ENCODE measurements at places on chromosomes 1 and 21.

- DNase-seq, result no peak
Measured at GRCh38 chr1:228810878-228811711, 75.8 kb downstream of the RHOU start.

GRCh38 chr1:230563591-230563990 is 78.7 kb upstream of the COG2 start:
- DNase-seq, result no peak

- no peak for DNase-seq
Measured at GRCh38 chr1:33719771-33720670, 143.9 kb upstream of the HMGB4 start.

GRCh38 chr1:204074274-204075138 is 1.6 kb downstream of the SOX13 start:
- peak; percentile 41 for DNase-seq

- DNase-seq, result peak; percentile 84
Measured at GRCh38 chr1:9181176-9181906, 52.4 kb upstream of the GPR157 start.

DNA sequence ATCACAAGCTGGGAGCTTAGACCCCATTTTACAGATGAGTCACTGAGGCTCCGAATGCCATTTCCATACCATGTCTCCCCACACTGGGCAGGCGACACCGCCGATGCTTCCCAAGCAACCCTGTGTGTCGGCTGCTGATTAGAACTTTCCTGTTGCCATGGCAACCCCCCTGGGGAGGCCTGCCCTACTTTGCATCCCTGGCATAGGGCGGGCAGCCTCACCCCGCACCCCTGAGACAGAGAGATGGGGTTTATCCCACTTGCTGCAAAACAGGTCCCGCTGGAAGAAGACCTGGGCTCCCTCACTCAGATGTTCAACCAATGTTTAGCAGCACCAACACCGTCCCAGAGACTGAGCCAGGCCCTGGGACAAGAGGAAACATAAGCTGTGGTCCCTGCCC is 81.5 kb downstream of the CAMK2N1 start:
- DNase-seq, result no peak

DNA sequence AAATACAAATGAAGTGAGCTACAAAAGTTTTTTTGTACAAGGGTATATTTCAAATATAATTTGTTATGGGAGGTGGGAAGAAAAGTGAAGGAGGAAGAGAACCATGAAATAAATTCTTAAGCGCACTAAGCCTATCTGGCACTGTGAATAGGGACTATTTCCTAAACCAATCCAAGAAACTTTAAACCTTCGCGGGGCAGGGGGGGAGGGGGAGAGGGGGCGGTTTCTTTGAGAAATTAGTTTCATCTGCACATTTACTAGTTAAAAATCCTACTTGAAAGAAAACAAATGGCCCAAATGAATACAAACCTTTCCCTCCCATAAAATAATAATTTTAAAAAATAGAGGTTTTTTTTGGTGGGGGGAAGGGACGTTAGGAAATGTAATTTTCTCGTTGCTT is 364 bp downstream of the GOLPH3L start:
- peak; percentile 4 for DNase-seq

DNA sequence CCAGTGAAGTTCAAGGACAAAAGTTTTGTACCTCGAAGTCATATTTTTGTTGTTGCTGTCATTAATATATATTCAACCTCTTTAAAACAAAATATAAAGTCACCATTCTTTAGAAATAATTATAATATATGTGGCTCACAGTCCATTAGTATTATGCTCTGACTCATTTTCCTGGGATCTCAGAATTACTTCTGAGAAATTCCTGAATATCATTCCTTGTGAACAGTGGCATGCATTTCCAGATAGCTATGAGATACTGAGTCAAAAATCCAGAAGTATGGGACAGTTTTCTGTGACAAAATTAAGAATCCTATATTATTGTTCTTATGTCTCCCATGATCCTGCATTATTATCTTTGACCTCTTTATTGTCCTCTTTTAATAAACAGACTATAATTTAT is 13.8 kb upstream of the RGS21 start:
- no peak for DNase-seq

DNA sequence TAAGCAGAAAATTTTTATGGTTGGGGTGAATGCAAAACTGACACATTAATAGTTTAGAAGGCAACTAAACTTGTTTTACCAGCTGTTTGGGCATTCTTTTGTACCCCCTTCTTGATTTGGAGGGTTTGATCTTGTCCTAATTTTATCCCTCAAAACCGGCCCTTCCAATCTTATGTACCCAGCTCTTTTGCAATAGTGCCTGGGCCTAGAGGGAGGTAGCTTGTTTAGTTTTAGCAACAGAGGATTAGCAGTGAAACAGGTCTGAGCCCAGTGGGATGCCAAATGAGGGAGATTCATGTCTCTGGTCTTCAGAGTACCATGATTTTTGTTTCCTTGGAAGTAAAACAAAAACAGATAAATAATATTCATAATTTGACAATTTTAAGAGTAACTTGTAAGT is 45.1 kb downstream of the CRP start:
- DNase-seq, result no peak

DNA sequence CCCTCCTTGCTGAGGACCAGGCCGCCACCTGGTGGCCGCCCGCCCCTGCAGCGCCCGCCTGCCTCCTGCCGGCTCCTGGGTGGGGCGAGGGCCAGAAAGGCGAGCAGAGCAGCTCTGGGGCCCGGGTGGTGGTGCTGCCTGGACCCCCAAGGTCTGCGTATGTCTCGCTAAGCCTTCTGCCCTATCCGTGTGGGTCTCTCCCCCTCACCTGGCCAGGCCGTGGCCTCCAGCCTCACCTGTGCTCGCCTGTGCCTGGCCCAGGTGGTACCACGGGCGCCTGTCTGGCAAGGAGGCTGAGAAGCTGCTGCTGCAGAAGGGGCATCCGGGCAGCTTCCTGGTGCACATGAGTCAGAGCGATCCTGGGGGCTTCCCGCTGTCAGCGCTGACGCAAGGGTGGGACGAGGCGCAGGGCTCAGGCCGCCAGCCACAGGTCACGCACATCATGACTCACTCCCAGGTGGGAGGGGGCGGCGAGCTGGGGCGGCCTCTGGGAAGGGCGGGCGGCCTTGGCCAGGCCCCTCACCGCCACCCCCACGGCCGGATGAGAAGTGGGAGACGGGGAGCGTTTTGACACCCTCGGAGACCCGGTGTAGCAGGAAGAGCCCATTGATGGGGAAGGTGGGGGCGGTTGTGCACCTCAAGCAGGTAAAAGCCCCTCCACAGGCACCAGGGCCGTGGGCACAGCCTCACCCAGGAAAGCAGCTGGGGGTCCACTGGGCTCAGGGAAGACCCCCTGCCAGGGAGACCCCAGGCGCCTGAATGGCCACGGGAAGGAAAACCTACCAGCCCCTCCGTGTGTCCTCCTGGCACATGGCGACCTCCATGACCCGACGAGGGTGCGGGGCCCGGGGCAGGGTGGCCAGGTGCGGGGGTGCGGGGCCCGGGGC is 9.9 kb downstream of the RNF223 start:
- DNase-seq, result peak; percentile 70

- no peak for DNase-seq
Measured at GRCh38 chr1:9871707-9872425, 38.2 kb downstream of the CTNNBIP1 start.

- DNase-seq, result peak; percentile 21
Measured at GRCh38 chr1:114756949-114757454, 782 bp downstream of the CSDE1 start.

DNA sequence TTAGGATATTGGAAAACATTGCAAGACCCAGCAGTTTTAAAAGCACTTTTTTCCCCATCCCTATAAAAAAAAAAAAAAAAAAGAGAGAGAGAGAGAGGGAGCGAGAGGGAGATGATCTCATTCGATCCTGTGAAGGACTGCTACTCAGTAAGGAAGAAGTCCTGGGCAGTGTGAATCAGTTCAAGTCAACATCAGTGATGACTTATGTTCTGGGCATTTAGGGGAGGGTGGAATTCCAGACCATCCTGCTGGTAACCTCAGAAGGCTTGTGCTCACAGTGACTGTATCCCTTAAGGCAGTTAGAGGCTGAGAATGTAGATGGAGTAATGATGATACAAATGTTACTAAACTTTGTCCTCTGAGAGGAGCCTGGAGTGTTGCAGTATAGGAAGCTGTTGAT is 151.4 kb downstream of the TGFB2 start:
- peak; percentile 85 for DNase-seq

DNA sequence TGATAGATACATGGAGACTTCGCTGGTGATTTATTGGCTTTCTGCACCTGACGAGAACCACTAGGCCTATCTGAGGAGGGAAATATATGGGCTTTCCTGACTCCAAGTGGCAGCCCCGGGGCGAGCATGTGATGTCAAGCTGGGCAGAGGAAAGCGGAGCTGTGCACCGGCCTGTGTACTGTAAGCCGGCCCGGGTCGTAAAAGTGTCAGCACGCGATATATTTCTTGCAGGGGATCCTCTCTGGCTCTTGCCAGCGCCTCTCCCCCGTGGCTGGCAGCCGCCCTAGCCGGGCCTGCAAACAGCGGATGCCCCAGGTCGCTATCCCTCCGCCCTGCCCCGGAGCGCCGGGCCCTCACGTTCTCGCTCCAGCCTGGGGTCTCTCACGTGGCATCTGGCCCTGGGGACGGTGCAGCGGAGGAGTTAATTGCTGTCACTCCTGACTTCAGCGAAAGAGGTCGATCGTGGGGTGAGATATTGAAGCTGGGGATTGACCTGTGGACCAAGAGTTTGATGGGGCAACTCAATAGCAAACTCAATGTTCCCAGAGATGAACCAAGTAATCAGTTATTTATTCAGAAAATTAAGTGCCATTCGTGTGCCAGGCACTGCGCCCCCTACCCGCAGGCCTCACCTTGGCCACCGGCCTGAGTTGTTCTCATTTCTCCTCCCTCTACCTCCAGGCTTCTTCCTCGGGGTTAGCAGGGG is 41.0 kb upstream of the HAO2 start:
- DNase-seq, result peak; percentile 30

- DNase-seq, result no peak
Measured at GRCh38 chr1:82795508-82796149, 994.9 kb downstream of the ADGRL2 start.

- no peak for DNase-seq
Measured at GRCh38 chr1:213484333-213484732, 433.3 kb downstream of the RPS6KC1 start.

- DNase-seq, result no peak
Measured at GRCh38 chr1:21749109-21749508, 33.8 kb downstream of the USP48 start.

DNA sequence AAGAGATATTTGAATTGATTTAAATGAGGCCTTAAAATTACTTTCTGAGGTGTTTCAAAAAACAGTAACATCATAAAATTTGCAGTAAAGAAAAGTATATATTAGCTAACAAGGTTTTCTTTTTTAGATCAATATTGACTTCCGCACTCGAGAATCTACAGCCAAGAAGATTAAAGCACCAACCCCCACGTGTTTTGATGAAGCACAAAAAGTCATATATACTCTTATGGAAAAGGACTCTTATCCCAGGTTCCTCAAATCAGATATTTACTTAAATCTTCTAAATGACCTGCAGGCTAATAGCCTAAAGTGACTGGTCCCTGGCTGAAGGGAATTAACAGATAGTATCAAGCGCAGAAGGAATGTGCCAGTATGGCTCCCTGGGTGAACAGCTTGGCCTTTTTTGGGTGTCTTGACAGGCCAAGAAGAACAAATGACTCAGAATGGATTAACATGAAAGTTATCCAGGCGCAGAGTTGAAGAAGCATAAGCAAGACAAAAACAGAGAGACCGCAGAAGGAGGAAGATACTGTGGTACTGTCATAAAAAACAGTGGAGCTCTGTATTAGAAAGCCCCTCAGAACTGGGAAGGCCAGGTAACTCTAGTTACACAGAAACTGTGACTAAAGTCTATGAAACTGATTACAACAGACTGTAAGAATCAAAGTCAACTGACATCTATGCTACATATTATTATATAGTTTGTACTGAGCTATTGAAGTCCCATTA is 3.6 kb downstream of the RGS1 start:
- DNase-seq, result no peak

DNA sequence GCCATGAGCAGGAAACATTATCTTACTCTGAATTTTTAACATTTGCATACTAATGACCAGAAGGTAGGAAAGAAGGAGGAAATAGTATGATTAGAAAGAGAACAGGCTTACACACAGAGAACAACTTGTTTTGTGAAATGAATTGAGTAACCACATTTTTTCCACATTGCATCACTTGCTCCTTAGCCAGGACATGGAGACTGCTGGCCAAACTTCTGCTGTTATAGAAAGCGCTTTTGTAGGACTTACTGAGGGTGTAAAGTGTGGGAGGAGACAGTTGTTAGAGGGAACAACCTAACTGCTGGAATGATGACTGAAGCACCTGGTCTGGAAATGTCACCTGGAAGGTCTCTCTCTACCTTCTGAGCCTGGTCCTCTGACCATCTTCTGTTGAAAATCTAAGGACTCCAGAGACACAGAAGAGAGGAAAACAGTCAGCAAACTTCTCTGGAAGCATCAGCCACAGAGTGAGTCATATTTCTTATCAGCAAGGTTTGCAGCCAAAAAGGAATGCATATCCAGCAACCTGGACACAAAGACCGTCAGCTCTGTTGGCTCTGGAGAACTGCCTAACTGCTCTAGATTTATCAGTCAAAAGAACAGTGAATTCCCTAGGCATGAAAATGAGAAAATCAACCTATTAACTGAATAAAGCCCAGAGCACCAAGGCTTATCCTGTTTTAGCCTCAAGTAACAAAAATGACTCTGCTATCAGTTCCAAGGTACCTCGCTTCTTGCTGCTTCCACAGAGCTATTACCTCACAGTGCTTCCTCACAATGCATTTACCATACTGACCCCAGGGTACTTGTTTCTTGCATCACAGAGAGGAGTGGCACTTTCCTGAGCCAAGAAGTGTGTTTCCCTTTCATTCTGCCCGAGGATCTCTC is 88.0 kb upstream of the SLFNL1 start:
- peak; percentile 81 for DNase-seq

DNA sequence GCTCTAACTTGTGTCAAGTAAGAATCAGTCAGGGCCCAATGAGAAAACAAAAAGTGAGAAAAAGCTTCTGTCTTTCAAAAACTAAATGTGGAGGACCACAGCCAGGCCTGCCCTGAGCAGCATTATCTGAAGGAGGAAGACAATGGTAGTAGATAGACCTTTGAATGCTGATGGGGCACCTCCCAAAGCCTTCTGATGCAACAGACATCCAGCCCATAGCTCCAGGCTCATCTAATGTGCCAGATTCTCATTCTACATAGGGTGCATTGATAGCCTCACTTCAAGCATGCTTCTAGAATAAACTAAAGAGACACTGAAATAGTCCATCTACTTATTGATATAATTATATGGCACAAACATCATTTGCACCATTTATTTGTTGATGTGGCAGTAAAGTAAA is 351.6 kb downstream of the HHIPL2 start:
- DNase-seq, result no peak

GRCh38 chr1:224883091-224883490 is 46.4 kb upstream of the DNAH14 start:
- DNase-seq, result no peak

All from urothelium cell line (cell line).